ENCODE measurements at places on chromosomes 5 and 9.

- H3K36me3 ChIP-seq, result no peaks in the 10 kb centered on the region
- H3K27ac ChIP-seq, result peak overlapping the region; percentile 98
- no peaks in the 10 kb centered on the region for H3K27me3 ChIP-seq
Observed at GRCh38 chr9:127539259-127539981, 72.7 kb upstream of the STXBP1 start.

GRCh38 chr5:135986401-135986800 lies 31.6 kb upstream of the LECT2 start:
- H3K27me3 ChIP-seq, result no peaks in the 10 kb centered on the region
- no peak overlapping the region for H3K27ac ChIP-seq
- DNase-seq, result no peak
- H3K4me3 ChIP-seq, result no peak overlapping the region
- H3K36me3 ChIP-seq, result no peaks in the 10 kb centered on the region
- no peaks in the 10 kb centered on the region for H3K4me1 ChIP-seq

GRCh38 chr5:151214614-151215545 lies 9.0 kb downstream of the CCDC69 start:
- H3K36me3 ChIP-seq, result no peaks in the 10 kb centered on the region
- no peak for DNase-seq
- no peaks in the 10 kb centered on the region for H3K4me1 ChIP-seq

DNA sequence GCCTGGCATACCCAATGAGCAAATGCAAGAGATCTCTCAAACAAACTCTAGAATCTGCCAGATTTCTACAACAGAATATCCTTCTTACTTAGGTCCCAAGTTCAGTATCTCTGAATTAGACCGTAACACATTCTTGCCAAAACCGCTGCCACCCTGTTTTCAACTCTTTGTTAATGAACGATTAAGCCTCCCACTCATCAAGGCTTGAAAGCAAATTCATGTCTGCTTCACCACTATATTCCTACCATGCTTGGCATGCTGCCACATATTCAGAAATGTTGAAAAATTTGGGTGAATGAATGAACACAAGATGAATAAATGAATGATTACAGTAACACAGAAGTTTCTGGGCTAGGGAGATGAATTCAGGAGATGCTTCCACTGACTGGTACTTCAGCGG lies 119.9 kb downstream of the BNC2 start:
- H3K4me3 ChIP-seq, result no peak overlapping the region
- H3K36me3 ChIP-seq, result no peaks in the 10 kb centered on the region
- H3K27ac ChIP-seq, result no peak overlapping the region
- H3K27me3 ChIP-seq, result no peaks in the 10 kb centered on the region

- peak overlapping the region; percentile 27 for H3K27ac ChIP-seq
- H3K27me3 ChIP-seq, result no peaks in the 10 kb centered on the region
- no peaks in the 10 kb centered on the region for H3K4me1 ChIP-seq
Observed at GRCh38 chr5:68467208-68467607, 251.7 kb downstream of the PIK3R1 start.

GRCh38 chr5:146623009-146623408 lies 107.0 kb upstream of the GPR151 start:
- H3K4me1 ChIP-seq, result no peaks in the 10 kb centered on the region
- no peak for DNase-seq
- no peaks in the 10 kb centered on the region for H3K27me3 ChIP-seq
- no peak overlapping the region for H3K4me3 ChIP-seq

DNA sequence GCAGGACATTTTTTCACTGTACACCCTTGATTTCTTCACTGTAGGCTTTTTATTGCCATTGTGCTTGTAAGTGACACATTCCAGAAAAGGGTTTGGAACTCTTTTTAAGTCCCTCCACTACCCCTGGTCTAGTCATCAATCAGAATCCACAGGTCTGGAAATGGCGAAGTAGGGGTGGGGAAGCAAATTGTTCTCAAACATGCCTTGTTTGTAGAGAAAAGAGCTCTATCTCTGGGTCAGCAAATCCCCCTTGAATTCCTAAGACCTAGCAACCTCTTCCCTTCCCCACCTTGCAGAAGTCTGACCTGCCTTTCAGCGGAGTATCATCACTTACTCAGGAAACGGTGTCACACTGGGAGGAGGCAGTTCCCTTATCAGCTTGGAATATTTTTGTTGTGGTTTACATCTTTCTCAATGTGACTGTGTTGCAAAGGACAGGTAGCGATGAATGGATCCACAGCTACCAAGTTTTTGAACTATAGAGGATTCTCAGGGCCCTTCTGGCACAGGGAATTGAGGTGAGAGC lies 3.2 kb downstream of the SH3RF2 start:
- H3K36me3 ChIP-seq, result no peaks in the 10 kb centered on the region
- no peak for DNase-seq
- peaks cover 7% of the 10 kb centered on the region for H3K4me1 ChIP-seq
- no peak overlapping the region for H3K27ac ChIP-seq

- no peaks in the 10 kb centered on the region for H3K4me1 ChIP-seq
- DNase-seq, result no peak
- no peaks in the 10 kb centered on the region for H3K36me3 ChIP-seq
- no peak overlapping the region for H3K4me3 ChIP-seq
- no peaks in the 10 kb centered on the region for H3K27me3 ChIP-seq
Observed at GRCh38 chr5:145378226-145378625, 456.9 kb downstream of the PRELID2 start.

GRCh38 chr5:143585970-143586369 lies 182.5 kb upstream of the NR3C1 start:
- no peak for DNase-seq
- H3K4me1 ChIP-seq, result no peaks in the 10 kb centered on the region
- H3K4me3 ChIP-seq, result no peak overlapping the region
- H3K36me3 ChIP-seq, result no peaks in the 10 kb centered on the region
- no peaks in the 10 kb centered on the region for H3K27me3 ChIP-seq

- H3K4me3 ChIP-seq, result no peak overlapping the region
- no peak for DNase-seq
- no peaks in the 10 kb centered on the region for H3K36me3 ChIP-seq
- H3K27ac ChIP-seq, result no peak overlapping the region
- no peaks in the 10 kb centered on the region for H3K4me1 ChIP-seq
Observed at GRCh38 chr5:115983519-115983918, 21.2 kb downstream of the LVRN start.

- no peaks in the 10 kb centered on the region for H3K36me3 ChIP-seq
- peak overlapping the region; percentile 46 for H3K4me3 ChIP-seq
- peak; percentile 64 for DNase-seq
- H3K4me1 ChIP-seq, result no peaks in the 10 kb centered on the region
- H3K27me3 ChIP-seq, result no peaks in the 10 kb centered on the region
Observed at GRCh38 chr5:43396762-43397304, 15.4 kb downstream of the CCL28 start.

- no peak for DNase-seq
- no peaks in the 10 kb centered on the region for H3K27me3 ChIP-seq
- H3K36me3 ChIP-seq, result no peaks in the 10 kb centered on the region
- no peak overlapping the region for H3K27ac ChIP-seq
Observed at GRCh38 chr5:154189256-154189818, 1.2 kb upstream of the GALNT10 start.

DNA sequence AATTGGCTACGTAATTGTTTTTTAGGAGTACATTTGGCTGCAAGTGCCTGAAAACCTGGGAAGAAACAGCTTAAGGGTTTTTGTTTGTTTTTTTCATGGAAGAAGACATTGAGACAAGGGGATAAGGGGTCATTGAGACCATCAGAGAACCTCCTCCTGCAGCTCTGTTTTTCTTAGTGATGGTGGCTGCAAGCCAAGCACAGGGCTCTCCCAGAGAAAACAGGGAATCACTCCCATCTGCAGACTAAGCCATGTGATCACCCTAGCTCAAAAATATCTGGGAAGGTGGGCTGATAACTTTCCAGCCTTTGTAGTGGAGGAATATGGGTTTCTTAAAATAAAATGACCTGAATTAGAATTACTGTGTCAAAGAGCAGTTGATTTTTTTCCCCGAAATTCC lies 25.1 kb downstream of the PALM2AKAP2 start:
- H3K4me3 ChIP-seq, result no peak overlapping the region
- H3K27me3 ChIP-seq, result no peaks in the 10 kb centered on the region
- no peak overlapping the region for H3K27ac ChIP-seq
- no peaks in the 10 kb centered on the region for H3K4me1 ChIP-seq

GRCh38 chr9:133664173-133665050 lies 28.2 kb downstream of the DBH start:
- H3K27ac ChIP-seq, result no peak overlapping the region
- H3K4me3 ChIP-seq, result no peak overlapping the region
- no peaks in the 10 kb centered on the region for H3K27me3 ChIP-seq
- DNase-seq, result no peak

- H3K4me3 ChIP-seq, result no peak overlapping the region
- no peaks in the 10 kb centered on the region for H3K36me3 ChIP-seq
Observed at GRCh38 chr5:1439388-1440097, 5.7 kb downstream of the SLC6A3 start.

GRCh38 chr5:43859309-43859708 lies 256.3 kb downstream of the NNT start:
- no peak overlapping the region for H3K4me3 ChIP-seq
- H3K27ac ChIP-seq, result no peak overlapping the region
- DNase-seq, result no peak

- no peaks in the 10 kb centered on the region for H3K4me1 ChIP-seq
- no peak overlapping the region for H3K27ac ChIP-seq
- H3K4me3 ChIP-seq, result no peak overlapping the region
- no peak for DNase-seq
- H3K27me3 ChIP-seq, result no peaks in the 10 kb centered on the region
- H3K36me3 ChIP-seq, result no peaks in the 10 kb centered on the region
Observed at GRCh38 chr5:36138900-36139683, 12.6 kb downstream of the LMBRD2 start.

- no peak for DNase-seq
- H3K4me1 ChIP-seq, result no peaks in the 10 kb centered on the region
Observed at GRCh38 chr5:96033116-96033515, 71.5 kb upstream of the ELL2 start.

DNA sequence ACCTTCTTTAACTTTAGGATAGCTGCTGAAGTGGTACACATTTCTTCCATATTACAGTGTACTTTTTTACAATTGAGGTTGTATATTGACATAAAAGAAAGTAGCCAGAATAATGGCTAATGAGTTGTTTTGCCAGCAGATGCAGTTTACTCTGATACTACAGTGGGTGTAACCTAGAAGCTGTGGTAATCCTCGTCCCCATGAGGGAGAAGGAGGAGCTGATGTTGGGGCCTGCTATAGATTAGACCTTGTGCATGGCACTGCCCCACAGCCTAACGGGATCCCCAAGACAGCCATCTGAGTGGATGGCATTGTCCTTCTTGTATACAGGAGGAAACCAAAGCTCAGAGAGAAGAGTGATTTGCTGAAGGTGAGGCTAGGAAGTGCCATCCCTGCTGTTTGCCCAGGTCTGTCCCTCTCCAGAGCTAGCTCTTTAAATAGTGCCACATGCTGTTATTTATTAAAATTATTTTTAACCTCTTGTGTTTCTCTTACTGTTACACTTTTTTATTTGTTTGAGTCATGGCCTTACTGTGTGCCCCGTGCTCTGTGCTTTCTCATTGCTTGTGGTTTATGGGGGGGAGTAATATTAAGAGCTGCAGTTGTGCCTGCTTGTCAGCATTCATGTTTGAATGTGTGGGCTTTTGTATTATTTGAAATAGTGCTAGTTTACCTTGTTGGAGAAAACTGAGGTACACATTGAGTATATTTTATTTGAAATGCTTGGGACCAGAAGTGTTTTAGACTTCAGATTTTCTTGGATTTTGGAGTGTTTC lies 65.3 kb downstream of the ICE1 start:
- no peaks in the 10 kb centered on the region for H3K36me3 ChIP-seq
- no peak for DNase-seq
- no peak overlapping the region for H3K4me3 ChIP-seq
- H3K27me3 ChIP-seq, result no peaks in the 10 kb centered on the region
- H3K4me1 ChIP-seq, result no peaks in the 10 kb centered on the region
- H3K27ac ChIP-seq, result no peak overlapping the region

DNA sequence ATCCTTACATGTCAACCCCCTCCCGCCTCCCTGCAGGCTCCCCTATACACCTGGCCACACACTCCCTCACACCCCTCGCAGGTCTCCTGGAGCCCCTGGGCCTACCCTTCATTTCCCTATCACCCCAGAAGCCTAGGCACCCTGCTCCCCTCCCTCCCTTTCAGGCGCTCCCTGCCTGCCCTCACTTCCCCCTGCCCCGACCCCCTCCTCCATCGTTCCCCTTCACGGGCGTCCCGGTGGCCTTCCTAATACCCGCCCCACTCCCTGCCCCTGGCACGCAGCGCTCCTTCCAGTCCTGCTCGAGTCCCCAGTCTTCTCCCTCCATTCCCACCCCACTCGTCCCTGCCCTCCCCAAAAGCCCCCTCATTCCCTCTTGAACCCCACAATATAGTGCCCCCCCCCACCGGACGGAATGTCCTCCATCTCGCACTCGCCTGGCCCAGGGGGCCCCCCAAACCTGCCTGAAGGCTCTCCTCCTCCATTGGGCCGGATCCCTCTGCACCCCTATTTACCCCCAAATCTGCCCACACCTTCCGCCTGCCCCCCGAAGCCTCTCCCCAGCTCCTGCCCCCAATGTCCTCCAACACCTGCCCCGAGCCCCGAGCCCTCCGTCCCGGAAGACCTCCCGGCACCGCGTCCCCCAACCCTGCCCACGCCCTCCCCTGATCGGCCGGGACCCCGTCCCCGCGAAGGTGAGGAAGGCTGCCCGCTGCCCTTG lies 746 bp downstream of the STRBP start:
- H3K27ac ChIP-seq, result peak overlapping the region; percentile 53
- H3K27me3 ChIP-seq, result no peaks in the 10 kb centered on the region
- H3K4me3 ChIP-seq, result peak overlapping the region; percentile 79
- no peaks in the 10 kb centered on the region for H3K36me3 ChIP-seq
- DNase-seq, result no peak

DNA sequence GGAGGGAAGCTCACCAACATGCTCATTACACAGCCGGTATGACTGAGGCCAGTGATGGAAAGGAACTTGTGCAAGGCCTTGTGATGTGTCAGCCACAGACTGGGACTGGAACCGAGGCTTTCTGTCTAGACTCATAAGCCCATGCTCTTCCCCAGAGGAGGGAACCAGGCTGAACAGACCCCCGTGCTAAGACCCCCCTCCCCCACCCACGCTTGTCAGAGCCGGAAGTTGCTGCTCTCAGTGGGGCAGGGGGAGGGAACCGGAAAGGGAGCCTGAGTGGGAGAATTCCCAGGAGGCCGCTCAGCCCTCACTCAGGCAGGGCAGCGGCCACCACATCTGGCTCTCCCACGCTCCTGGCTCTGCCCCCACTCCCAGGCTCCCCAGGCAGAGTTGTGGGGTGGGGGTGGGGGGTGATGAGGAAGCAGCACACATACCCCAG lies 4.1 kb upstream of the PDGFRB start:
- H3K36me3 ChIP-seq, result no peaks in the 10 kb centered on the region
- DNase-seq, result no peak
- peaks cover 3% of the 10 kb centered on the region for H3K4me1 ChIP-seq
- peak overlapping the region; percentile 11 for H3K27ac ChIP-seq

All from prostate gland (tissue), 2 donors.